ENCODE measurements at places on chromosomes 5 and 9. TPM values are rescaled to one million over a fixed set of nuclear protein-coding genes. Genes with fewer than 3 reads are reported as not detected.

PRLR gene
- 6.3 TPM for total RNA-seq

GRCh38 chr5:161549106-161549505, 2.6 kb upstream of the GABRB2 start:
- DNase-seq: peak; percentile 44

PCDHGB6 gene
- 7.5 TPM for total RNA-seq

- DNase-seq: peak; percentile 86
Measured at GRCh38 chr5:140372971-140373487, 13.0 kb downstream of the SLC4A9 start.

DNA sequence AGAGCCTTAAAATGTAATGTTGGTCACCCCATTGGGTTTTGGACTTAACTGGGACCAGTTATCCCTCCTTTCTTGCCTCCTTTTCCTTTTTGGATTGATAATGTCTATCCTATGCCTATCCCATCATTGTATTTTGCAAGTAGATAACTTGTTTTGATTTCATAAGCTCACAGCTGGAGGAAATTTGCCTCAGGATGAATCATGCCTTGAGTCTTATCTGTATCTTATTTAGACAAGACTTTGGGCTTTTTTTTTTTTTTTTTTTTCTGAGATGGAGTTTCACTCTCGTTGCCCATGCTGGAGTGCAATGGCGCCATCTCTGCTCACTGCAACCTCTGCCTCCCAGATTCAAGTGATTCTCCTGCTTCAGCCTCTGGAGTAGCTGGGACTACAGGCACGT, 443.3 kb downstream of the DNAH5 start:
- DNase-seq: no peak

ADRB2 gene
- 5.0 TPM for total RNA-seq

- peak; percentile 40 for DNase-seq
Measured at GRCh38 chr5:169778622-169779596, 141.8 kb downstream of the DOCK2 start.
